Activated T-helper 17 cell treated with anti-CD3 and anti-CD28 coated beads, Interleukin-2, amount 50 U/mL, for 72 hours (primary cell): ENCODE measurements at places on chromosomes 6 and 20. TPM values are rescaled to one million over a fixed set of nuclear protein-coding genes. Genes with fewer than 3 reads are reported as not detected.

The SH3BGRL2 gene
- 0.24 TPM for total RNA-seq

- ATAC-seq, result no peak
Observed at GRCh38 chr20:5470943-5471342, 154.2 kb upstream of the PROKR2 start.

DNA sequence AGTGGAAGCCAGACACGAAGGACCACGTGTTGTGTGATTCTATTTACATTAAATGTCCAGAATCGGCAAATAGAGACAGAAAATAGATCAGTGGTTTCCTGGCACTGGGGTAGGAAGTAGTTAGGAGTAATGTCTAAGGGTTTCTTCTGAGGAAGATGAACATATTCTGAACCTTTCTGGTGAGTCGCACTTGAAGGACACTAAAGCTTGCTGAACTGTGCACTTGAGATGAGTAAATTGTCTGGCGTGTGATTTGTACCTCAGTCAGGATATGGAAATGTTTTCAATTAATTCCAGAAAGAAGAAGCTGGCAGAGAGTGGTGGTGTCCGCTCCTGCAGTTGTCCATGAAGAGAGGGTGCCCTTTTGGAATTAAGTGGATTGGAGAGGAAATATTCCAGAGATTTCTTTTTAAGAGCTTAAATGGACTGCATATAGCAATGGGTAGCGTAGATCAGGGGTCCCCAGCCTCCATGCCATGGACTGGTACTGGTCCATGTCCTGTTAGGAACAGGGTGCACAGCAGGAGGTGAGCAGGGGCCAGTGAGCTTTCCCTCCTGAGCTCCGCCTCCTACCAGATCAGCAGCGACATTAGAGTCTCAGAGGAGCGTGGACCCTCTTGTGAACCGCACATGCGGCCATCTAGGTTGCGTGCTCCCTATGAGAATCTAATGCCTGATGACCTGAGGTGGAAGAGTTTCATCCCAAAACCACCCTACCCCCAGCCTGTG is 12.4 kb upstream of the KIF25 start:
- ATAC-seq, result no peak

The CALHM6 gene
- total RNA-seq, result 7.5 TPM

The BNIP5 gene
- total RNA-seq, result not detected

DNA sequence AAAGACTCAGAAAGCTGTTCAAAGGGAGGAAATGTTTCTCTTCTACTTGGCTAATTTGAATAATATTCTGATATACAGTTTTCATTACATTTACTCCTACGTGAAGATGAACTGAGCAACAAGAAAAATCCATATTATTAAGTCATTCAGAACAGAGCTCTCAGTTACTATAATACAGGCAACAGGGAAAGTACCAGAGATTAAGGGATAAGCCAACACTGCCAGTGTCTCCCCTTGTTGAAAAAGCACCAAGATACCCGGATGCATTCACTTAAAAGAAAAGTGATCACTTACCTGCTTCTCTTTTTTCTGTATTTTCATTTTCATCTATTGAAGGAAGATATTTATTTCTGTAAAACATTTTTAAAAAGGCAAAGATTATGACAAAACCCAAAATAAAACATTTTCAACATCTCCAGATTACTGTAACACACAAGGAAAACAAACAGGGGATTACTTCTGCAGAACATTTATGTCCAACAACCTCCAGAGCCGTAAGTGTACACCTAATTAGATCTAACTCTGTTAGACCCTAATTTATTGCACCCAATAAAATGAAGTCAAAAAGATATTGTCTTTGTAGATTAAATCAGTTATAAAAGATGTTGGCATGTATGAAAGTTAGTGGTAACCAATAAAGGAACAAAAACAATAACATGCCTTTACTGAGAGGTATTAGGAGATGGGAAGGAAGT is 67.0 kb downstream of the CHD6 start:
- no peak for ATAC-seq

DNA sequence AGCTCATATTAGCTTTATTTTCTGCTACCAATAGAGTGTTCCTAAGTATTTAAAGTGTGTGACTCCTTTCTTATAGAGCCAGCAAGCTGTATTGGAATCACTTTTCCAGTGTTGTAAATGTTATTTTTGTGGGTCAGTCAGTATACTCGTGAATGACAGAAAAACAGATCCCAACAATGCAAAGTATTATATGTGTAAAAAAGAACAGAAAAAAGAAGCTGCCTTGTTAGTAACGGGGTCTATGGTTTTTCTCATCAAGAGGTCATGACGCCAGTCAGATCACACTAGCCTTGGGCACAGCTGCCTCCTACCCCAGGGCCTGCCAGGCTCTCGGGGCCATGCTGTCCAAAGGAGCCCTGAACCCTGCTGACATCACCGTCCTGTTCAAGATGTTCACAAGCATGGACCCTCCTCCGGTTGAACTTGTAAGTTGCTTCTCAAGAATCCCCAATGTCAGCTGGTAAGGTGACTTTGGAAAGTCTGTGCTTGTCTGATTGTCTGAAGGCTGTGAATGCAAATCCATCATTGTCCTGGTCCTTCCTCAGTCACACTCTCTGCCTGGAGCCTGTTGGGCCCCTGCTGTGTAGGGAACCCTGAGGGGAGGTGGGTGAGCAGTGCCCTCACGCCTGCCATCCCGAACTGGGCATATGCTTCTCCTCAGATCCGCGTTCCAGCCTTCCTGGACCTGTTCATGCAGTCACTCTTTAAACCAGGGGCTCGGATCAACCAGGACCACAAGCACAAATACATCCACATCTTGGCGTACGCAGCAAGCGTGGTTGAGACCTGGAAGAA is 9.8 kb downstream of the NELFCD start:
- no peak for ATAC-seq

DNA sequence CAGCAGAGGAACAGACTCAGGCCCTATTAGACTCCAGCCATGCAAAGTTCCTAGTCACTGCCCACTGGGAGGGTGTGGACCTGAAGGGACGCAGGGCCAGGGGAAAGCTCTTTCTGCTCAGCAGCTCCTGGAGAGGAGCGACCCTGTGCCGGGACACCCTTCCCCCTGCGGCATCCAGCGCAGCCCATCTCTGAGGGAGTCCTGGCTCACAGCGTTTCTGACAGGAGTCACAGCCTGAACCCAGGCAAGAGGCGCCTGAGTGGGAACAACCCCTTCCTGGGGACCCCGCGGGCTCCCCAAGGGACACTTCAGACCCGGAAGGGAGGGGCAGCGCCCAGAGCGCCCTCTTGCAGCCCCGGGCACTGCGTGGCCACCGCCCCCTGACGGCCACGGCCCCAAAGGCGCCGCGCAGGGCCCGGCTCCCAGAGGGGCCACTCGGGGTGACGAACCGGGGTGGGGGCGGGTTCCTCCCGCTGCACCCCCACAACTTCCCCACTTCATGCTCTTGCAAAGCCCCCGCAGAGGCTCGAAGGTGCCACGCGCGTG is 862 bp downstream of the UCKL1 start:
- peak; percentile 11 for ATAC-seq

- ATAC-seq, result no peak
Observed at GRCh38 chr6:54198134-54198533, 86.9 kb downstream of the MLIP start.

DNA sequence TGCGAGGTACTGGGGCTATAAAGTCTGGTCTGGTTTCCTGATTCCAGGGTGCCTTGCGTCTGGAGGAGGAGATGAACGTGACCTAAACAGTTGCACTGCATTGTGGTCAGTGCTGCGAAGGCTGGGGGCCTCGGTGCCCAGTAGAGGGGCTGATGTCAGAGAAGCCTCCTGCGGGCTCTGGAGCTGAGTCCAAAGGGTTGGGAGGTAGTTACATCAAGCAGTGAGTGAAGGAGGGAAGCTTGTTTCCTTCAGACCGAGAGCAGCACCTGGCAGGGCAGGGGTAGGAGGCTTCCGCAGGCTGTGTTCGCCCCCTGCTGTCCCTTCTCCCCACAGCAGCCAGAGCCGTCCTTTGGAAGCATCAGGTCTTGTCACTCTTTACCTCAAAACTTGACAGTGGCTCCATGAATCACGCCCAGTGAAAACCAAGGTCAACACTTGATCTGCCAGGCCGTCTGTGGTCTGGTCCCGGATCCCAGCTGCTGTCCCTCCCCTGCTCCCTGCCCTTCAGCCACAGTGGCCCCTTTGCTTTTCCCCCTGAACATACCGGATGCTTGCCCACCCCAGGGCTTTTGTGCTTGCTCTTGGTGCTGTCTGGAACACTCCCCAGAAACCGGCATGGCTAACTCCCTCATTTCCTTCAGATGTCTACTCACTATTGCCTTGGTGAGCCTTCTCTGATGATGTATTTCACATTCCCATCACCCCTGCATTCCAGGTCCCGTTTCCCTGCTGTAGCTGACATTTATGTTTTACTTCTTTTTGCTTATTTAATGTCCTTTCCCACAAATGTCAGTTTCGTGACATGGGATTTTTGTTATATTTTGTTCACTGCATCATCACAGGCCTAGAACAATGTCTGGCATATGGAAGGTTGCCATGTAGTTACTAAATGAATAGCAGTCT is 7.0 kb downstream of the DYNLRB1 start:
- ATAC-seq, result peak; percentile 72

The SLC35D3 gene
- 1.9 TPM for total RNA-seq

The TNFRSF6B gene
- not detected for total RNA-seq

DNA sequence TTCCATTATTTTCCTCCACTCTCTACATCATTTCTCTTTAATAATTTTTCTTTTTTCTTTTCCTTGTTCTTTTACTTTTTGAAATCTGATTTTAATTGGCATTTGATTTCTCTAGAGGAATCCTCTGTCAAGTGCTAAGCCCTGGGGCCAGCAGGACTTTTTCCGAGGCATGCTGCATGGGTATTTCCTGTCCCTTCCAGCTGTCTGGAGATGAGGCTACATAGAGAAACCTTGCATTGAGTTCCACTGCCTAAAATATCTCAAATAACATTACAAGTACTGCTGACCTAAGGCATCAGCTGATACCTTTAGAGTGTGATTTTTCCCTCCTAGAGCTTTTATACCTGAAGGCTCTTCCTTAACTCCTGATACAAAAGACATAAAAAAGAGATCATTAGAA is 6.2 kb downstream of the RNF217 start:
- ATAC-seq, result no peak

The PHACTR3 gene
- not detected for total RNA-seq

GRCh38 chr20:17806739-17807441 is 107.1 kb downstream of the BANF2 start:
- no peak for ATAC-seq

The DEFB113 gene
- not detected for total RNA-seq
